ENCODE measurements at places on chromosomes 13 and 19.
A peak's percentile ranks its signal among the peaks of the same experiment; 100 is the strongest.

DNA sequence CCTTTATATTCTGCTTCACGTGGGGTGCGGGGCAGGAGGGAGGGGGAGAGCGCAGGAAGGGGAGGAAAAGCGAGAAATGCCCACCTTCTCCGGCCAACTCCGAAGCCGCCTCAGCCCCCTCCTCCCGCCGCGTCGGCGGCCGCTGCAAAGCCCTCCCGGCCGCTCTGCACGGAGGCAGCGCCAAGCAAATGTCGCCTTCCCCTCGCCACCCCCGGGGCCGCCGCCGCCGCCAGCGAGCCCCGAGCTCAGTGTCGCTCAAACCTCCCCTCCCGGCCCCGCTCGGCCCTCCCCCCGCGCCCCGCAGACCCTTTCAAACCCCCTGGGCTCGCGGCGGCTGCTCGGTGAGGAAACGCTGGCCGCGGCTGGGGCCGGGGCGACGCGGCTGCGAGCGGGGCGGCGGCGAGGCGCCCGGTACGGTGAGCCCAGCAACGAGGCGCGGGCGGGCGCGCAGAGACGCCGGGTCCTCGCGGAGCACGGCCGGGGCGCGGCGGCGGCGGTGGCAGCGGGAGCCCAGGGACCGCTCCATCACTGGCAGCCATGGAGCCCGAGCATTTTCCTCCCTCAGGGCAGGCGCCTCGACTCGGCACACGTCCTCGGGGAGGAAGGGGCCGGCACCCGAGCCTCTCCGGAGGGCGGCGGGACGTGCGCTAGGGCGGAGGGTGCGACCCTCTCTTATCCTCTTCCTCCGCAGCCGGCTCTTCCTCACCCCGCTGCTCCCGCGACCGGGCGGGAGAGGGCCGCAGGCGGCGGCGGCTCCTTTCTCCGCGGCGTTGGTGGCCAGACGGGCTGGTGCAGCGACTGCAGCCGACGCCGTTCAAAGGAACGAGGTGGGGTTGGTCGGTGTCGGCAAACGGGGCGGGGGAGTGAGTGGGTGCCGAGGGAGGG, 463 bp upstream of the TSC22D1 start:
- DNase-seq: peak; percentile 65

DNA sequence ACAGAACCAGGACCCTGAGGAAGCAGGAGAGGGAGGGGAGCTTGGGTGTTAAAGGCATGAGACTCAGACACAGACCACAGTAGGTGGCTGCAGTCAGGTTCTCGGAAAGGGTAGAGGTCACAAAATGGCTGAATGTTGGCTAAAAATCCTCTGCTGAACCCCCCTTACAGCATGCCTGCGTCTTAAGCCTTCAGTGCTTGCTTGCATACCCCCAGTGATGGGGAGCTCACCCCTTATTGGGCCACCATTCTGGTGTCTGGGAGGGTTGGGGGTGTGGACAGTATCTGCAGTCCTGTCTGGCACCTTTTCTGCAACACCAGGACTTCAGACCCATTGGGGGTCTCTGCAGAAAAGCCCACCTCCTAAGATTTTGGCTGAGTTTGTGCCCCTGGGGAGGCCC, 14.2 kb upstream of the B3GNT3 start:
- DNase-seq: no peak

GRCh38 chr19:29843180-29844051, 31.6 kb downstream of the CCNE1 start:
- DNase-seq: no peak

GRCh38 chr19:46216612-46217011, 12.9 kb upstream of the IGFL1 start:
- DNase-seq: no peak

DNA sequence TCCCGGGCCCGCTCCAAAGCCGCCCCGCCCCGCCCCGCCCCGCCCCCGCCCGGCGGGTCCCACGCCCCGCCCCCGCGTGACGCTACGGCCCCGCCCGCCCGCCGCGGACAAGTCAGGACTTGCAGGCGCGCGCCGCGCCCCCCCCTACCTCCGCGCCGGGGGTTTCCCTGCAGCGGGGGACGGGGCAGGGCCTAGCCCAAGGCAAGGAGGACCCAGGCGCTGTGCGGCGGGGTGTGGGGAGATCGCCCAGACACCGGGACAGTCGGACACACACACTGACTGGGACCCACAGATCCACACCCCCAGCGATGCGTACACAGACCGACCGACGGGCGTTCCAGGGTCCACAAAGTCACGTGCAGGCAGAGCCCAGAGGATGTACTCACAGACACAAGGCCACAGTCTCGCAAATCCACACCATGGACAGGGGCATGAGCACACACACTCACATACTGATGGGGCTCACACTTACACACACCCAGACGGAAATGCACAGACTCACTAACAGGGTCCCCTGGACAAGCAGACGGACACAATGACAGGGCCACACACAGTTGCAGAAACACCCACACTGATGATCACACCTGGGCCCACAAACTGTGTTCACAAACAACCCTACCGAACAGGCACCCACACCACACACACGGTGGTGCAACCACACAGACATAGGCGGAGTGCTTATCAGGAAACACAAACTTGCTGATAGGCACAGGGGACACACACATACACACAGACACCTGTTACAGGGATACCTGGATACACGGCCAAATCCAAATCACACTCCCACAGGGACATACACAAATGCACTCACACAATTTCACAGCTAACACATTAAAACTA, 436 bp upstream of the BBC3 start:
- DNase-seq: peak; percentile 93

- DNase-seq: no peak
Measured at GRCh38 chr13:97327086-97327485, 105.0 kb downstream of the MBNL2 start.

- DNase-seq: peak; percentile 14
Measured at GRCh38 chr13:60019119-60019993, 144.4 kb downstream of the DIAPH3 start.

Measured in GM20000 (cell line).